ENCODE measurements at places on chromosomes 3 and 15. TPM values are rescaled to one million over a fixed set of nuclear protein-coding genes. Genes with fewer than 3 reads are reported as not detected.

LRRC31 gene
- not detected for total RNA-seq

REC114 gene
- total RNA-seq = not detected

ANKRD34C gene
- total RNA-seq = not detected

ATP11B gene
- 15.1 TPM for total RNA-seq

PIGZ gene
- total RNA-seq = 1.3 TPM

GNAT1 gene
- not detected for total RNA-seq

LSAMP gene
- total RNA-seq = 0.14 TPM
